Panc1 (cell line): ENCODE measurements at places on chromosomes 6 and 20. TPM values are rescaled to one million over a fixed set of nuclear protein-coding genes. Genes with fewer than 3 reads are reported as not detected.

Gene PTCRA
- total RNA-seq = not detected

Gene CASS4
- 0.15 TPM for total RNA-seq

Gene B3GALT4
- total RNA-seq = 6.0 TPM

DNA sequence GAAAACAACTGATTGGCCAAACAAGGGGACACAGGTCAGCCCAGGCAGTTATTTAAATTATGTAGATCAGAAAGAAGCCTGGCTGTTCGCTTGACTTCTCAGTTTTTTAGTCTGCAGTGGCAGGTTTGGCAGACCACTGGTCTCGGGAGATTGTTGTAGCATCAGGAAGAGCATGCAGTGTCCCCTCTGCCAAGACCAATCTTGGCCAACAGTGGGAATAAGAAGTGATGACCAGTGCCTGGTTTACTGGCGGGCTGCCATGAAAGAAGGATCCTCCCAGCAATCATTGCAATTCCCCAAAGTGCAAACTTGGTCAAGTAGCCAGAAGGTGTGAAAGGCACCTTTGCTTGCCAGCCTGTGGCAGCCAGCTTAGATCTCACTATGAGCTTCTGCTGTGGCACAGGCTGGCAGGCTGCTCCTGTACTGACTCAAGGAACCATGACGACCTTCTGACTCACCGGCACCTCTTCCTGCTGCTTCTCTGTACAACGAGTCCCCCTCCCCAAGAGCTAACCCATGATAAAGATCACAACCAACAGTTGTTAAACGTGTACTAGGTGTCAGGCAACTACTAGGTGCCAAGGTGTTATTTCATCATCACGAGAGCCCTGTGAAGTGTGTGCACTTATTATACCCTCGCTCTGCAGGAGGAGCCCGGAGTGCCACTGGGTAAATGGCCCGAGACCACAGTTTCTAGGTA lies 76.8 kb upstream of the DUSP22 start:
- DNase-seq = no peak
- no peak overlapping the region for H3K4me3 ChIP-seq
- H3K36me3 ChIP-seq = no peaks in the 10 kb centered on the region

DNA sequence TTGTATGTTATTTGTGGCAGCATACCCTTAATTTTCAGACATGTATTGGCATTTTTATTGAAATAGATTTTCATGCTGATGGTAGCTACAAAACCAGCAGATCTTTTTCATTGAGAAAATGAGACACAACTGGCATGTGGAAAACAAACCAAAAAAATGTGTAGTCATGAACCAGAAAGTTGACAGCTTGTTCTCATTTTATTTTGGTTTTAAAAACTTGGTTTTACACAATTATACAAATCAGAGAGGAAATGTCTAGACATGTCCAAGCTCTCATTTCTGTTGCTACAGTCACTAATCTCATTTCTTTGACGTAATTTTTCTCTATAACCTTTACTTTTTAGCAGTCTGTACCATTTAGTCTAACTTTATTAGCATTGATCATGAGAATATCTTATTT lies 85.4 kb downstream of the GRIK2 start:
- no peaks in the 10 kb centered on the region for H3K27me3 ChIP-seq
- DNase-seq = no peak
- H3K36me3 ChIP-seq = no peaks in the 10 kb centered on the region
- no peak overlapping the region for H3K27ac ChIP-seq
- H3K4me3 ChIP-seq = no peak overlapping the region

GRCh38 chr6:33123732-33124524 lies 48.1 kb downstream of the HLA-DPB1 start:
- no peaks in the 10 kb centered on the region for H3K36me3 ChIP-seq
- H3K4me3 ChIP-seq = no peak overlapping the region
- peaks cover 7% of the 10 kb centered on the region for H3K27me3 ChIP-seq
- H3K4me1 ChIP-seq = no peaks in the 10 kb centered on the region

DNA sequence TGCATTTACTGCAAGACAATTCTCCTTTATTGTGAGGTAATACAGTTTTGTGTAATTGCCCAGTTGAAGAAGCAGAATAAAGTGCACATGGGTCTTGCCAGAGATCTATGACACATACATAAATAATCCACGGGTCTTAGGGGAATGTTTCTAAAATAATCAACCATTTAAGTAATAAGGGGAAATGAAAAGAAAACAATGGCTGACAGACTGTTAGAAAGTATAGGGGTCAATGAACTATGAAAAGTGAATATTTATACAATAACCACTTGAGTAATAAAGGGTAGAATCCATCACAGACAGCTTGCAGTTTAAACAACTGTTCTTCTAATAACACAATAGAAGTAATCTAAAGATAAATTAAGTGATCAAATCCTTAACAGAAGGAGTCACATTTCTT lies 477.2 kb downstream of the EYS start:
- DNase-seq = no peak
- no peak overlapping the region for H3K27ac ChIP-seq
- no peaks in the 10 kb centered on the region for H3K4me1 ChIP-seq

DNA sequence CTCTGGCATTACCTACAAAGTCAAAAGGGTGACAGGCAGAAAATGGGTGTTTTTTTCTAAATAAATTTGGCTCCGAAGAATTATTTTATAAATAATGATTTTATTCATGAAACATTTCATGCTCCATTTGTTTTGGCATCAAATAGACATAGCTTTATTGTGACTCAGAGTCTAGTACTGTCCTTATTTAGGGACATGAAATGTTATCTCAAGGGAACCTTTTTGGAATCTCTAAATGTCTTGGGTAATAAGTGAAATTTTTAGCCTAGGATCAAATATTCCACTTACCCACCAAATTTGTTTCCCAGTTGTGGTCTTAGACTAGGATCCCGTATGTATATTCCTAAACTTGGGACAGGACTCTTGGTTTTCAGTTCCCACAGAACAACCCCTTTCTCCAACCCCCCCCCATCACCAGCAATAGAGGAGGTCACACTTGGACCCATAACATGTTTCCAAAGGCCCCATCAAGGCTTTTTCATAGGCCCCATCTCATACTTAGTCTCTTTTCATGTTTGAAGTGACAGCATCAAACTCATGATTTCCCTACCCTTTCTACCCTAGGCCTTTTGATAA lies 81.8 kb downstream of the JAG1 start:
- no peaks in the 10 kb centered on the region for H3K27me3 ChIP-seq
- H3K4me1 ChIP-seq = no peaks in the 10 kb centered on the region
- no peak overlapping the region for H3K27ac ChIP-seq
- DNase-seq = no peak
- H3K36me3 ChIP-seq = no peaks in the 10 kb centered on the region

- no peak overlapping the region for H3K4me3 ChIP-seq
- H3K27ac ChIP-seq = no peak overlapping the region
- H3K36me3 ChIP-seq = no peaks in the 10 kb centered on the region
- no peaks in the 10 kb centered on the region; the same call in 1 of the 2 replicates for H3K4me1 ChIP-seq
These were observed 79.4 kb downstream of the SNX5 start for GRCh38 chr20:17889226-17889625.

- H3K36me3 ChIP-seq = no peaks in the 10 kb centered on the region; the same call in 1 of the 2 replicates
- no peak for DNase-seq
- peaks cover 20% of the 10 kb centered on the region for H3K4me1 ChIP-seq
- no peaks in the 10 kb centered on the region for H3K27me3 ChIP-seq
- peak overlapping the region; percentile 24; the same call in 1 of the 2 replicates for H3K27ac ChIP-seq
- H3K4me3 ChIP-seq = no peak overlapping the region
These were observed 5.5 kb downstream of the UBR2 start for GRCh38 chr6:42569102-42570028.

- DNase-seq = no peak
- H3K27ac ChIP-seq = no peak overlapping the region
- no peak overlapping the region for H3K4me3 ChIP-seq
- H3K36me3 ChIP-seq = no peaks in the 10 kb centered on the region
- no peaks in the 10 kb centered on the region for H3K27me3 ChIP-seq
These were observed 16.2 kb upstream of the BLCAP start for GRCh38 chr20:37543828-37544227.

DNA sequence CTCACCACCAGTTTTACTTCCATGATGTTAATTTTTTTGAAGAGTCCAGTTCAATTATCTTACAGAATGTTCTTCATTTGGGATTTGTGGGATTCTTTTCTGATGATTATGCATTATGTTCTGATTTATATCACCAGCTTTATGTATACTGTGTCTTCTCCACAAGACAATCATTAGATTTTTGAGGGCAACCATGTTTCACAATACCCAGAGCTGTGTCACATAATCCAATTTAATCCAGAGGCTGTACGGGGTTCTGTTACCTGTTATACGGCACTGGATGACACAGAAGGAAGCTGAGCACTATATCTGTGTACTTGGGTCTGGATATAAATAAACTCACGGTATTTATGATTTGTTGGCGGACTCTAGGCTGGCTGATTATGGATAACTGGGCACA lies 41.6 kb upstream of the RPN2 start:
- no peak overlapping the region for H3K4me3 ChIP-seq
- H3K27me3 ChIP-seq = no peaks in the 10 kb centered on the region; the same call in 1 of the 2 replicates
- no peaks in the 10 kb centered on the region for H3K4me1 ChIP-seq

GRCh38 chr6:126210398-126211075 lies 129.4 kb upstream of the CENPW start:
- H3K4me3 ChIP-seq = no peak overlapping the region
- no peak for DNase-seq
- no peaks in the 10 kb centered on the region for H3K4me1 ChIP-seq
- no peak overlapping the region for H3K27ac ChIP-seq

DNA sequence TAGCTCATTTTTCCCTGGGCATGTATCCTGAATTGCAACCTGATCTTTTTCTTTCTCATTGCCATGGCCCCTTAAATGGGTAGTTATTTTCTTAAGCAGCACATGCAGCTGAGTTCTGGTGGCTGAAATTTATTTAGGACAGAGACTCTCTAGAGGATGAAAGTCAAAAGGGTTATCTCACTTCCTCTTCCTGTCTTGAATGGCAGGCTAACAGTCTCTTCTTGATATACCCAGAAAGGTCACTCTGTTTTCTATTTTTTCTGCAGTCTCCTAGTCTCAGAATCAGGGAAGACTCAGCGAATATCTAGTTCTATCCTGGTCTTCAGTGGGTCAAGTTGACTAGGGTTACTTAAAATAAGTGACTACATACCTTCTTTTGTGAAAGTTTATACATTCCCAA lies 243.3 kb downstream of the EPHA7 start:
- no peak overlapping the region for H3K4me3 ChIP-seq
- H3K27ac ChIP-seq = no peak overlapping the region
- DNase-seq = no peak
- 0 out of 2 replicates have a peak, but pooled peaks cover 2% of the 10 kb centered on the region for H3K27me3 ChIP-seq
- no peaks in the 10 kb centered on the region; the same call in 1 of the 2 replicates for H3K4me1 ChIP-seq

GRCh38 chr20:40746251-40746650 lies 57.2 kb upstream of the MAFB start:
- no peak overlapping the region for H3K27ac ChIP-seq
- no peak for DNase-seq
- H3K27me3 ChIP-seq = peaks cover 5% of the 10 kb centered on the region; the same call in 1 of the 2 replicates
- H3K4me1 ChIP-seq = no peaks in the 10 kb centered on the region
- no peaks in the 10 kb centered on the region; the same call in none of the 2 replicates for H3K36me3 ChIP-seq
- H3K4me3 ChIP-seq = no peak overlapping the region

DNA sequence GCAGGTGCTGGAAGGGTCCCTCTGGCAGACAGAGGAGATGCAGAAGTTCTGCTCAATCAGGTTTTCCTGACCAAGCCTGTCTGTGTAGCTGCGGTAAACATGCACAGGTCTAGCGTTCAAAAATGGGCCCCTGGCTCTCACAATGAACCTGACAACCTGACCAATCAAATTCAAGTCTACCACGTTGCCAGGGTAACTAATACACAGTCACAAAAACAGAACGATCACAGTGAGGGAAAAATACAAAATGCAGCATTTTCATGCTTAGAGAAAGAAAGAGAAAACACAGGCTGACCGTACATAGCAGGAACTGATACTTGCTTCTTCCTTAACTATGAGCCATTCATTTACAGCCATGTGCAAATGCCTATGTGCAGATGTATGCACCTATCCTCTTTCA lies 353.1 kb upstream of the TSHZ2 start:
- H3K27me3 ChIP-seq = peaks cover 2% of the 10 kb centered on the region; the same call in 1 of the 2 replicates
- no peaks in the 10 kb centered on the region for H3K4me1 ChIP-seq
- no peak overlapping the region for H3K4me3 ChIP-seq
- no peak for DNase-seq

DNA sequence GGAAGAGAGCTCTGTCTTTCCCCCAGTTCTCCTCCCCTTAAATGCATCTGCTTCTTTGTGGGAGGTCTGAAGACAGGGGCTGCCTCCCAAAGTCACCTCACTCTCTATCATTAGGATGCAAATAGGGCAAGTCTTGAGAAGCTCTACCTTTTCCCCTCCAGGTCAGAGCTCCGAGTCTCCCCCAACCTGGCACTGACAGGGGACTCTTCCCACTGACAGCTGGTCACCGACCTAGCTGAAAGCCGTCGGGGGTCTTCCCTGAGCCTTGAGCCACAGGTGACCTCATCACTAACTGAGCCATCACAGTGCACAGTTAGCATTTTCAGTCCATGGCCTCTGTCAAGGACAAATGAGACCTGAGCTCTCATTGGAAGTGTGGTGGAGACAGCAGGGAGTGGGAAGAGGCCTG lies 386.7 kb downstream of the HACE1 start:
- no peak for DNase-seq
- no peak overlapping the region for H3K27ac ChIP-seq
- no peak overlapping the region for H3K4me3 ChIP-seq
- no peaks in the 10 kb centered on the region for H3K27me3 ChIP-seq
- H3K36me3 ChIP-seq = no peaks in the 10 kb centered on the region

GRCh38 chr6:3209114-3210023 lies 18.1 kb downstream of the TUBB2B start:
- no peaks in the 10 kb centered on the region for H3K36me3 ChIP-seq
- H3K4me1 ChIP-seq = peaks cover 10% of the 10 kb centered on the region
- H3K27me3 ChIP-seq = no peaks in the 10 kb centered on the region
- peak overlapping the region; percentile 29 for H3K4me3 ChIP-seq

GRCh38 chr20:63374504-63374903 lies 13.4 kb upstream of the CHRNA4 start:
- no peaks in the 10 kb centered on the region; the same call in 1 of the 2 replicates for H3K4me1 ChIP-seq
- H3K36me3 ChIP-seq = no peaks in the 10 kb centered on the region
- no peak for DNase-seq
- no peak overlapping the region for H3K4me3 ChIP-seq

DNA sequence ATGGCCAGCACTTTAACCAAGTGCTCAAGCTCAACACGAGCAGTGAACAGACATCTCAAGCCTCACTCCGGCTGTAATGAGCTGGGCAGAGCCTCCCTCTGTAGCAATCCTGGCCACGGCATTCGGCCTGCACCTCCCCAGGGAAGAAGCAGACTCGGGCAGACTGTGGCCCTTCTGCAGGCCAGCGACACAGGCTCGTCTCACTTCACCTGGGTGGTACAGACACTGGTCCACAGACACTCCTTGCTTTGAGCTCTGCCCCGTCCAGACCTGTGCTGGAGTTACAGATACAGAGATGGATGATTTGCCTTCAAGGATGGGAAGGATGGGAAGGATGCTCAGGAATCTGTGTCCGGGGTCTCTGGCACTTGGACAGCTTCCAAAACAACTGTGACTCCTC lies 300.9 kb downstream of the PREX1 start:
- no peaks in the 10 kb centered on the region for H3K4me1 ChIP-seq
- H3K27ac ChIP-seq = no peak overlapping the region
- H3K4me3 ChIP-seq = no peak overlapping the region
- no peaks in the 10 kb centered on the region for H3K36me3 ChIP-seq
- H3K27me3 ChIP-seq = peaks cover 14% of the 10 kb centered on the region

GRCh38 chr20:13029687-13030375 lies 21.1 kb downstream of the SPTLC3 start:
- H3K27me3 ChIP-seq = no peaks in the 10 kb centered on the region
- no peaks in the 10 kb centered on the region for H3K36me3 ChIP-seq
- H3K27ac ChIP-seq = no peak overlapping the region
- H3K4me1 ChIP-seq = no peaks in the 10 kb centered on the region
- DNase-seq = peak; percentile 55
